NCI-H510A (cell line): ENCODE measurements at places on chromosomes 11 and 22.

GRCh38 chr11:117818041-117818873 is 6.3 kb downstream of the FXYD2 start:
- DNase-seq: no peak

DNA sequence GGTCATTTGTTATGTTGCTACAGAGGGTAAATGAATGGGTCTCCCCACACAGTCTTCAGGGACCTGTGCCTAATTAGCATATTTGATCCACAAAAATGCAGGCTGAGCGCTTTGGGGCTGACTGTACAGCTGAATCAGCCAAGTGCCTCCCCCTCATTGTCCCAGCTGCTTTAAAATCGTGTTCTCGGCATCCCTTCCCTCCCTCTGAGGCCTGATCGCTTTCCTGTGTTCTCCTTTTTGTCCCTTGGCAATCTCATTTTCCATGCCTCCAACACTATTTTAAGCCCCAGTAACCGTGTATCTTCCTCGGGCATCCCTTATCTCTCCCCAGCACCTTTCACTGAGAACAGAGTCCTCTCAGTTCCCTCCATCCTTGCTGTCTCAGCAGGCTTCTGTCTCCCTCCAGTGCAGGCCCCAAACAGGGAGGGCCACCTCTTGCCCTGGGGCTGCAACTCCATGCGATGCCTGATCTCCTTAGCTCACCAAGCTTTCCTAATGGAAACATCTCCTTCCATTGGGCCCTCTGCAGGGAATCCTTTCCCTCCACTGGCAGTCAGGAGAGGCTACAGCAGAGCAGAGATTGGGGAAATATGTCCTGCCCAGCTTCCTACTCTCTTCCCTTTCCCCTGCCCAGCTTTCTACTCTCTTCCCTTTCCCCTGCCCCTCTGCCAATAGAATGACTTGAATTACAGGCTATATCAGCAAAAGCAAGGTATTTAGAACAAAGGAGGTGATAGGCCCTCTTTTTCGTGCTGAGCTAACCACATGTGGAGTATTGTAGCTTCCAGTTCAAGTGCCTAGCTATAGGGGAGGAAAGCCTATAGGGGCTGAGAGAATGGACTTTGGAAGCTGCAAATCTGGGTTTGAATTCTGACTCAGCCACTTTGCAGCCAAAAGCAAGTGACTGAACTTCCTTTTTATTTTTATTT is 13.8 kb downstream of the UQCR10 start:
- no peak for DNase-seq

DNA sequence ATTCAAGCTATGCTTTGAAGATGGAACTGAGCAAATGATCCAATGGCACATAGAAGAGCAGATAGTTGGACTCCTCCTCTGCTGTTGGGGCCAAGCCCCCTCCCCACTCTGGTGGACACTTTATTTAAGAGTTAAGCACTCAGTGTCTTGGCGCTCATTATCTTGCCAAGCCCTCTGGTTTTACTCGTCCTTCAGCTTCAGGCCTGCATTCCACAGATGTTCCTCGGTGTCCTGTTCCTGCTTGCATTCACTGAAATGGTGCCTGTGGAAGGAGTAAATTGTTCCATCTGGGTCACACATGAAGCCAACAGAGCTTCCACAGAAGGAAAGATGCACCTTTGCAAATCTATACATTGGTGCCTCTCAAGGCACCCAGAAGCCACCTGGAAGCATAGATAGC is 26.1 kb downstream of the MAML2 start:
- no peak for DNase-seq

GRCh38 chr22:30925667-30926066 is 42.9 kb downstream of the MORC2 start:
- DNase-seq: no peak

- no peak for DNase-seq
Measured at GRCh38 chr11:118033443-118033842, 43.4 kb upstream of the TMPRSS4 start.

GRCh38 chr11:67372993-67373647 is at the start of gene CLCF1:
Gene CLCF1, minus strand, starts transcription at chr11:67373598. Its CDS starts 59 bp downstream, at chr11:67373539.
- DNase-seq: peak; percentile 69

DNA sequence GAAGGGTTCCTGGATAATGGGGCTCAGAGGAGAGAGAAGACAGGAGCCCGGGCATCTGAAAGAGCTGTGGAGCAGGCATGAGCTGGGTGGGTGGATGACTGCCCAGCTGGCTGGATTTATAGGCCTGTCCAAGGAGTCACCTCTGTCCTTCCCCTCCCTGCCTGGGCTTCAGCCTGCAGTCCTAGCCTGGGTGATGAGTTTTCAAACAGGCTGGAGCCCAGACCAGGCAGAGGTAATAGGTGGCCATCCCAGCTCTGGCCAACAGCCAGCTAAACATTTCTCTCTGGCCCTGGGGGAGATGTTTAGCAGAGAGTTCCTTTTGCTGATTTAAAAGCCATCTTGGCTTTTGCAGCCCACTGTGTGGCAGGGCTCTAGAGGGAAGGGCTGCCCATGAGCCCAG is 5.4 kb downstream of the C11orf96 start:
- DNase-seq: no peak

DNA sequence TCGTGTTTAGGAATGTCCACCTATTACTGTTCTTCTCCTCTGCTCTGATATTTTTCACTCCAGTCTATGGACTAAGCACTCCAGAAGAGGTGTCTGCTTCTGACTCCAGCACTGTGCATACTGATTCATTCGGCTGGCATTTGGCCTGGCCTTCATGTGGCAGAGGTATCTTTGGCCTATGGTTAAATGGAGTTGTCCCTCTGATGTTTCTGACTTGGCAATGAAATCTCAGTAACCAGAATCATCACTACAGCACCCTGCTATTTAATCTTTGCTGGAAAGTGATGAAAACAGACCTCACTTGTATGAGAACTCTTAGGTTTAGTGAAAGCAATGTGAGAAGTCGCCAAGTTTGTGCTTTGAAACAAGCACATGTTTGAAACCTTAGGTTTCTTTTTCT is 155.2 kb downstream of the MAML2 start:
- DNase-seq: no peak

GRCh38 chr11:15886866-15887265 is 469.5 kb downstream of the SOX6 start:
- DNase-seq: no peak

- DNase-seq: no peak
Measured at GRCh38 chr11:23423656-23424055, 563.4 kb upstream of the CCDC179 start.

GRCh38 chr11:60100516-60100915 is 12.1 kb downstream of the MS4A2 start:
- no peak for DNase-seq

- no peak for DNase-seq
Measured at GRCh38 chr11:42319921-42320320, 860.5 kb upstream of the LRRC4C start.

DNA sequence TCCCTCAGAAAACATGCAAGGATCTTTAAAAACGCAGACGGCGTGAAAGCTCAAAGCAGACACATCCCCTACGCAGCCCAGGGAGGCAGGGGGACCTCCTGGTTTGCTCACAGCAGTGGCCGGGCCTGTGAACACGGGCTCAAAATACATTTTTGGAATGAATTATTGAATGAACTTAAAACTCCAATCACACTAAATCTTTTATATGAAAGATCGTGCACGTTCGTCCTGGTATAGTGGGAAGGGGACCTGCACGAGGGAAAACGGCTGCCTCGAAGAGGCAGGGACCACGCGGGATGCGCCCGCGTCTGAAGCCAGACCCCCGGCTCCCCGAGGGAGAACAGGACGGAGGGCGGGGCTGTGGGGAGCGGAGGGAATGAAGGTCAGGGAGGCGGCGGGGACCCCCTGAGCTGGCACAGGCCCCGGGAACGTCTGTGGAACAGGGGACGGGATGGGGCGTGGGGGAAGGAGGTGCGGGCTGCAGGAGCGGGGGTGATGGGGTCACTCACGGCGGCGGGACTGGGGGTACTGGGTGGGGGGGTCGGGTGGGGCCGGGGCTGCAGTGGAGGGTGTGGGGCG is 1.3 kb upstream of the PANX2 start:
- no peak for DNase-seq

DNA sequence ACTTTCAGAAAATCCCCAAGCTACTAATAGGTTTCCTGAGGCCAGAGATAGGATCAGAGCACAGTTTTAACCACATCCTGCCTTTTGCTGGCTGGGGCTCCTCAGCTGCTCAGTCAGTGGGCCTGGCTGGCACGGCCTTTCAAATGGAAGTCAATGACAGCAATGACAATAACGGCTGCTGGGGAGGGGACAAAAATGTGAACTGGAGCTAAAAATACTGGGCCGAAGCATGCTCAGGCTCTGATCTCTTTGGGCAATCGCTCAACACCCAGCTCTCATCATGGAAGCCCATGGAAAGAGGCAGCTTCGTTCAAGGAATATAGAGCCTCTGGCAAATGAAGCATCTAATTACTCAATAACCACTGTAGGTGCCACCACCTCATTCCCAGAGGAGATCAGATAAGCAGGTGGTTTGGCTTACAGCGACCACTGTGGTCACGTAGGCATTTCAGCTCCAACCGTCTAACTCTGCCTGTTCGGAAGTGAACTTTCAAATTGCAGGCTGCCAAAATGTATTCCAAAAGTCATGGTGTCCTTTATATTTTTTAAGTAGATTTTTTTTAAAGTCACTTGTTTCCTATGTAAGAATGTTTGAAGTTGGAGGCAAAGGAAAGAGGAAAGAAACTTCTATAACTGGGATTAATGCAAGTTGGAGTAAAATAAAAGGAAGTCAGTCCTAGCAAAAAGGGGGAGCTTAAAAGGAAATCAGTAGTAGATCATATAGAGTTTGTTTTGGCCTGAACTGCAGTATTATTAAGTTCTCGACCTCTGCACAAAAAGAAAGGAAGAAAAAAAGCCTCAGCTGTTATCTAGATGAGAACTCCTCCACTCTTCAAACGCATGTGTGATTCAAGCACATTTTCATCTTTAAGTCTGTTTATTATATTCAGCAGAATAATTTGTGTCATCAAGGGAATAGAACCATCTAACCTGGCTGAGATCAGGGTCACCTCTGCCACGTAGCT is 14.1 kb downstream of the WT1 start:
- DNase-seq: no peak

- no peak for DNase-seq
Measured at GRCh38 chr22:39148727-39149535, 3.5 kb downstream of the CBX7 start.

- DNase-seq: peak; percentile 12
Measured at GRCh38 chr22:22884010-22884887, 3.4 kb upstream of the IGLL5 start.

GRCh38 chr22:21966643-21967516 is 14.2 kb upstream of the PPM1F start:
- no peak for DNase-seq

DNA sequence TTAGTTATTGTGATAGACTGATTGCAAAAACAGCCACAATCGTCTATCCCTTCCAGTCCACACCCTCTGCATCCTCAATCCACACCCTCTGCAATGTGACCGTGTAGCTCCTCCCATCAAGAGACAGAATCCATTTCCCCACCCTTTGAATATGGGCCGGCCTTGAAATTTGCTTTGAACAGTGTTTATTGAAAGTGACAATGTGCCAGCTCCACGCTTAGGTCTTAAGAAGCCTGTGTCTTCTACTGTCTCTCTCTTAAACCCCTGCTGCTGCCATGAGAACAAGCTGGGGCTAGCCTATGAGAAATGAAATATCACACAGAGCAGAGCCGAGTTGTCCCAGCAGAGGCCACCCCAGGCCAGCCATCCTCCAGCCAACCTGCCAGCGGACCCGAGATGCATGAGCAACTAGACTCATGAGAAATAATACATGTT is 22.3 kb upstream of the MICAL2 start:
- DNase-seq: no peak

GRCh38 chr11:67731583-67731982 is 57.2 kb upstream of the ALDH3B2 start:
- peak; percentile 46 for DNase-seq

DNA sequence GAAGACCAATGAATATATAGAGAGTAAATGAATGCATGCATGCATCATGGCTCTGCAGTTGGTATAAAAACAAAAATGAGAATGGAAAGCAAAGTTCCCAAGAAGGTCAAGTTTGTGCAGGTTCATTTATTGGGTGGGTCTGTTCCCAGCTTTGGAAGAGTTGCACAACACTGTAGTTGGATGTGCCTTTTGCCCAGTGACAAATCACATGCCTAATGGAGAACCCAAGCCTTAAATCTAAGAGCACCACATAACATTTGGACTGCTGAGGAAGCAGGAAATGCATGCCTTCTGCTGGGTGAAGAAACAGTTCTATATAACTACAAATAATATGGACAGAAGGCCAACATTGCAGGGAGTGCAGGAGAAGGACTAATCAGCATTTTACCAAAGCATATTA is 30.6 kb downstream of the PRCP start:
- DNase-seq: no peak

- DNase-seq: no peak
Measured at GRCh38 chr11:45541693-45542434, 123.6 kb downstream of the CHST1 start.

- DNase-seq: no peak
Measured at GRCh38 chr22:21917181-21917958, 35.3 kb downstream of the PPM1F start.

DNA sequence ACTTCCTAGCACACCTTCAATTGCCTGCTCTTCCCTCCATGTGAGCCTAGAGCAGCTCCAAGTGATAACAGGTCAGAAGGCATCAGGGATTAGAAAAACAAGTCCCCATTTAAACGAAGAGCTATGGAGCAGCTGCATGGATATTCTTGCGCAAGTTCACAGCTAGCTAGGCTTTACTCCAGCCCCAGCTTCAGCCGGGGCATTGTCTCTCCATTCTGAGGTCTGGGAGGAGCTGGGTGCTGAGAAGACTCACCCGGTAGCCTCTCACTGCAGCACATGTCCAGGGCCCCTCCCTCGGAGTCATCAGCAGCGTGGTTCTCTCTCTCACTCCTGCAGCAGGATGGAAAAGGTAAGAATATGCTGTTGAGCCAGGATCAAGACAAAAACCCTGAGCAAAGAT is 26.0 kb downstream of the PTPN5 start:
- no peak for DNase-seq

DNA sequence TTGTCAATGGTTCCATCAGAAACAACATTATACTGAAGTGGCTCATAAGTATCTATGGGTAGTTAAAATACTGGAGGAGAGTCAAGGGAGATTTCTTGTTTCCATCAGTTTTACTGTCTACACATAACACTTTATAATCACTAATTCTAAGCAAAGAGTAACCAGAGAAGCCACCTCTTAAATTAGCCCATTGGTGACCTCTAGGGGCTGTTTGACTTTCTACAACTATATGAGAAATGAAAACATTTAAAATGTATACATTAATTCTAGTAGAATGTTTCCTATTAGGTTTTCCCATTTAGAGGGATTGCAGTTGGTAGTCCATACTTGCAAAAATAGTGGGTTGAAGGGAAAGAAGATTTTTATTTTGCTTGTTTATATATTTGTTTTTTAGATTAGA is 504.3 kb downstream of the FAM181B start:
- DNase-seq: peak; percentile 4

- no peak for DNase-seq
Measured at GRCh38 chr11:4118107-4118506, 23.5 kb downstream of the RRM1 start.

GRCh38 chr11:17695454-17696441 is 23.6 kb upstream of the MYOD1 start:
- no peak for DNase-seq

DNA sequence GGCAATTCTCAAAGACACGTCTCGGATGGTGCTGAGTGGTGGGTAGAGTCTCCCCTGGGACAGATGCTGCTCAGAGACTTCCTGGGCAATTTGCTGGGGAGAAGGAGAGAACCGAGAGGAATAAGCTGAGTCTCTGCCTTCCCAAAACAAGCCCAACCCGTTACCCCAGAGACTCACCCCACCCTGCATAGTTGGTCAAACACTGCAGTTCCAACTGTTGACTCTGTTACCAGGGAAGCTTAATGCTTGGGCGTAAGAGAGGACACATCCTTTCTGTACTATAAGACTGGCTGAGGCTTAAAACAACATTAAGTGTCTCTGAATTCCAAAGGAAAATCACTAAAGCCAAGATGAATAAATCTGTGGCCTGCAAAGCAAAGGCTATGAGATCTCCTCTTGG is 68.1 kb downstream of the CCDC81 start:
- DNase-seq: no peak
